NCI-H226 (cell line): ENCODE measurements at places on chromosomes 7 and 10.
A peak's percentile ranks its signal among the peaks of the same experiment; 100 is the strongest.

DNA sequence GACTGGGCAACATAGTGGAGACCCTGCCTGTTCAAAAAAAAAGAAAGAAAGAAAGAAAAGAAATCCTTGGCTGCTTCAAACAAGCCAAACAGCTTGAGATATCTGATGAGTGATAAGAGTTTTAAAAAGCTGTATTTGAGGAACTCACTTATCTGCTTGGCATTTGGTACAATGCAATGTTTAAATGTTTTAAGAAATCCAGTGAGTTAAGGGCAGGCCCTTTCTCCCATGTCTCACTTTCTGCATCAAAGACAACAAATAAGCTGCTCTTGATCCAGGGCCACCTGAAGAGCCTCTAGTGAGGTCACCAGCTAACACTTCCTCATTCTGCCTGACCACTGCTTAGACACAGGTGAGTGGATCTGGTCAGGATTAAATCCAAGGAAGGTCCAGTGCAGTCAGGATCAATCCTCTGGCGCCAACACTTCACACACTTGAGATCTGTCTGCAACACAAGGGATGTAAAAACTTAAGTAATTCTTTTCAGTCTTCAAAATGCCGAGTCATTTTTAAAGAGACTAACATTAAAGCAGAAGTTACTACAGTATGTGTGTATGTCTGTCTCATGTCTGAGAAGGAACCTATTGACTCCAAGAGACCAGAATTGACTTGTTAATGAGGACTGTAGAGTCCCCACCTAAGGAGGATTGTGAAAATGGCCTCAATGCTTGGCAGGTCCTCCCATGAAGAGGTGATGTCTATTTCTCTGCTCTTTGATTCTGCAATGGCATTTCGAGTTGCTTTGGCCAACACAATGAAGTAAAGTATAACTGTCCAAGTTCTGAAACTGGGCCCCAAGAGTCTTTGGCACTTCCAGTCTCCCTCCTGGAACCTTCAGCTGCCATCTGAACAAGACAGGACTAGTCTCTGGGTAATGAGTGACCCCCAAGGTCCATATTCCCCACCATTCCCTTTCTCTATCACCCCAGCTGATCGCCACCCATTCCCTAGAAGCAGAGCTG, 43.1 kb downstream of the CREB3L2 start:
- DNase-seq, result no peak

- peak; percentile 24 for DNase-seq
These were observed 825.9 kb upstream of the IGFBP3 start for GRCh38 chr7:46746695-46747687.

GRCh38 chr10:1538531-1539061, 198.7 kb downstream of the ADARB2 start:
- no peak for DNase-seq

DNA sequence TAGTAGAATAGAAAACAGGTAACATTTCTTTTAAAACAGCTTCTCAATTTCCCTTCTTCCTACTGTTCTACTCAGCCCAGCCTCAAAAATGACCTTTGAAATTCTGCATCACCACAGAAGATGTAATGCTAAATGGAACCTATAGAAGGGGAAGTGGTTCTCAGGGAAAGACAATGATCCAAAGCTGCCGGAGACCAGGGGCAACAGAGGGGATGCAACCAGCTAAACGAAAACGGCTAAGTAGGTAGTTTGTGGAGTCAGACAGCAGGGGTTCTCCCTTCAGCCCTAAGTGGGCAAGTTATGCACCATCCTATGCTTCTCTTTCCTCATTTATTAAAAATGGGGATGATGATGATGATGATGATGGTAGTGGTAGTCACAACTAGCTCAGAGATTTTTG, 214.3 kb downstream of the ELMO1 start:
- no peak for DNase-seq

DNA sequence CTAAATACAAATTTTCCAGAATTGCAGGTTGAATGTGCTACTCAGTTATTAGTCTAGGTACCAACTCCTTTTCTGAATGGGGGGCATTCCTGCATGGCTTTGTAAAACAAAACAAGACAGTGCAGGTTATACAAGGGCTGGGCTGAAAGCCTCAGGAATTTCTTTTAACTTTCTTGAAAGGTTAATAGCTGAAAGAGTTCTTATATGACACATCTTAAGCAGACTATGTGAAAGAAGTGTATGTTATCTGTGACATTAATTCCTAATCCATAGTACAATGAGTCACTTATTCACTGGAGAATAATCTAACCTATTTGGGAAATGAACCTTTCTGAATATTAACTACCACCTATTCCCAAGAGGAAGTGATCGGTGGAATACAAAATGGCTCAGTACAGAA, 115.6 kb upstream of the FAM133B start:
- no peak for DNase-seq

- DNase-seq, result no peak
These were observed 47.7 kb downstream of the EMX2 start for GRCh38 chr10:117590101-117590875.

- DNase-seq, result no peak
These were observed 47.7 kb upstream of the ITGB8 start for GRCh38 chr7:20282959-20283358.

GRCh38 chr7:150974468-150975391, 3.4 kb downstream of the KCNH2 start:
- peak; percentile 61 for DNase-seq

DNA sequence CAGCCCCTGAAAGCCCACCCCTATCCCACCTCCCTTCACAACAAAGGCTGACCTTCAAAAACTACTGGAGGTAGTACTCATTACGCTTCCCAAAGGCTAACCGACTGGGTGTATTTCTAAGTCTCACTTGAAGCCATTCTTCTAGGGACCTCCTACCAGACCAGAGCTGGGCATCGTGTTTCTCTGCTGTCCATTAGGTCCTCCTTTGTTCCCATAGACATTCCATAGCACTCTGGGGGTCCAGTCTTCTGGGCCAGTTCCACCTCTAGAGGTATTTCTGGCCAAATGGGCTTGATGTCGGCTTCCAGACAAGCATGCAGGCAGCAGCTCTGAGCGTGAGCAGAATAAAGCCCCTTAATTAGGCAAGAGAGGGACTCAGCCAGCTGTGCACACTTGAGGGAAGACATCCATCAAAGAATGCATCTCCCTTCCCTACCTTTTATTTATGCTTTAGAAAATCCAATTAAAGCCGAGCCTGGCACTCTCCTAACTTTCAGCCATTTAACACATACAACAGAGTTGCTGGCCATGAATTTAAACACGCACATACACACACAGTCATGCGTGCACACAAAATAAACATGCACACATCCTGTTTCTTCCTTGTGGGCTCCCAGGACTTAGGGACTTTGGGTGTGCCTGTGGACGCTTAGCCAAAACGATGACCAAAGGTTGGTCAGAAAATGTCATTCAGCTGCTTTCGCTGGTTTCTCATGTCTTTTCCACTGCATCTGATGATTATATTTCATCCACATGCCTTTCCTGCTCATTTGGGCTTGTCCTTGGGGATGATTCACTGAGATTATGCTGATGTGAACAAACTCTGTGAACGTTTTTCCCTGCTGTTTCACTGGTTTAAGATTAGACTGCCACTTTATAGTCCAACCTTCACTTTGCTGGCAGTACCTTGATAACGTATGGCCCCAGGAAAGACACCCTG, 362.0 kb upstream of the NFE2L3 start:
- no peak for DNase-seq

DNA sequence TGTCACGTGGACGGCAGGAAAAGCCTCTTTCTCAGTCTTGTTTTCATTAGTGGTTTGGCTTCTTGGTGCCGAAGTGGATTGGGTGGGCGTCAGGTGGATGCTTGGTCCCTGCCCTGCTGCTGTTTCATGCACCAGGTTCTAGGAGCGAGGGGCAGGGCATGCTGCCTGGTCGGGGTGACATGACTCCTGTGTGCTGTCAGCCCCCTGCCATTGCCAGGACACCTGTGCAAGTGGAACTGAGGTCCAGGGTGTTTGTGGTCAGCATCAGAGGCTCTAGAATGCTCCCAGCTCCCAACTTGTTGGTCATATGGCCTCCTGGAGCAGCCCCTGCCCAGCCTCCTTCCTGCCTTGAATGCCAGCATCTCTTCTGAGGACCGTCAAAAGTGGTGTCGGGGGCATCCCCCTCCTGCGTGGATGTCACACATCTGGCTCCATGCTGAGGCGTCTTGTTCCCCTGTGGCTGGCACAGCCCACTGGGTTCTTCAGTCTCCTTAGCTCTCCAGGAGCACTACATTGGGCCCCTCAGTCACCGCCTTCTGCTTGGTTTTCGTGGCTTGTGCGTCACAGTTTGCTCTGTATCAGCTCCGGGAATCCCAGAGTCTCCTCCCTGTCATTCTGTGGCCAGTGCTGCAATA, 24.8 kb downstream of the ADCY1 start:
- no peak for DNase-seq

GRCh38 chr10:72254813-72255568, 18.7 kb upstream of the DDIT4 start:
- peak; percentile 61 for DNase-seq

DNA sequence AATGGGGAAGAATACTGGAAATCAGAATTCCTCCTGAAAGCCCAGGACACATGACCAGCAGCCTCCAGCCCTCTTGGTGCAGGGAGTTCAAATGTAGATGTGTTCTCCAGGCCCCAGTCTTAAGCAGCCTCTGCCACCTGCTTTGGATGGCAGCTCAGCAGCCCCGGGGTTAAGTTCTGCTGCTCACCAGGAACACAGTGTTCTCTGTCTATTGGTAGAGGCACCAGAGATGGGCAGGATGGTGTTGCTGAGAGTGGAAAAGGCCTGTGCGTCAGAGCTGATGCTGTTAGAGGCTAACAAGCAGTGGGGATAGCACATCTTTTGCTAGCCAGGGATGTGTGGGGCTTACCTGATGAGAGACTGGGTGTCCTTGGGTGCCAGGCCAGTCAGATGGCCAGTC, 56.8 kb downstream of the PAX2 start:
- no peak for DNase-seq

GRCh38 chr7:158093156-158093796, 494.3 kb downstream of the PTPRN2 start:
- DNase-seq, result no peak

- DNase-seq, result no peak
These were observed 118.3 kb downstream of the POU6F2 start for GRCh38 chr7:39095875-39096619.

DNA sequence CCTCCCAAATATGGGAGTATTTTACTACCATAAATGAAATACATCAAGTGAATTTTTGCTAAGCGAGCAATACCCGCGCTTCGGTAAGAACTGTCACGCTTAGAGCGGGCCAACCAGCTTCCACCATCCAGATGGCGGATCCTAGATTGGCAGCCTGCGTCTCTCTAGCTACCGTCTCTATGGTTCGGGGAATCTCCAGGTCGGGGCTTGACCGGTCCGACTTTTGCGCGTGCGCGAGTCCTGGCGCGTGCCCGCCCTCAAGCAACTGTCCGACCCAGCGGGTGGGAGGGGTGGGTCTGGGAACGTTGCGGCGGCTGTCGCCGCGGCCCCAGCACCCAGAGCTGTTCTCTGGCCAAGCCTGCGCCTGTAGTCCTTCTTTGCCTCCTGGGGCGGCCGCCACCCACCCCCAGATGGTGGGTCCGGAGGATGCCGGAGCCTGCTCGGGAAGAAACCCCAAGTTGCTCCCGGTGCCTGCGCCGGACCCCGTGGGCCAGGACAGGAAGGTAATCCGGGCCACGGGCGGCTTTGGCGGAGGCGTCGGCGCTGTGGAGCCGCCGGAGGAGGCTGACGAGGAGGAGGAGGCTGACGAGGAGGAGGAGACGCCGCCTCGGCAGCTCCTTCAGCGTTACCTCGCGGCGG, at the start of gene TBC1D12:
TBC1D12 (plus strand) TSS at position 338 of the 639 bp plus-strand sequence; CDS start at position 411, 73 bp downstream.
- peak; percentile 96 for DNase-seq

DNA sequence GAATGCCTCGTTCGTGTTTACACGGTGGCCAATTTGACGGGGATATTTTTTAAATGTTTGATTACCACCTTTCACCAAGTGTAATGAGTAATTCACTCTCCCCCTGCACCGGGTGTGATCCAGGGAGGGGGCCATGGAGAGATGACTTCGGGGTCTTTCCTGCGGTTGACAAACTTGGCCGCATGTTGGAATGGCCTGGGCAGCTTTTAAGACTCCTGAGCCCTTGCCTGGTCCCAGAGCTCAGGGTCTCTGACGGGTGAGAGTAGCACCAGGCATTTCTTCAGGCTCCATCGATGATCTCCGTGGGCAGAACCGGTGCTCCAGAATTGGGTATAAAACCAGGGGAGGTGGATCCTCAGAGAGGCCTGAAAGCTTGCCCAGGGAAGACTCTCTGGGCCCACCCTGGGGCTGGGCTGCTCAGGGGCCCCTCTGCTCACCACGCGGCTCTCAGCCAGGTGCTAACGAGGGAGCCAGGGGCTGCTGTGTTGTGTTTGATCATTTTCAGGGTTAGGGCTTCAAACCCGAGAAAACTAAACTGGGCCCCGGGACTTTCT, 882 bp downstream of the ZNF282 start:
- no peak for DNase-seq

DNA sequence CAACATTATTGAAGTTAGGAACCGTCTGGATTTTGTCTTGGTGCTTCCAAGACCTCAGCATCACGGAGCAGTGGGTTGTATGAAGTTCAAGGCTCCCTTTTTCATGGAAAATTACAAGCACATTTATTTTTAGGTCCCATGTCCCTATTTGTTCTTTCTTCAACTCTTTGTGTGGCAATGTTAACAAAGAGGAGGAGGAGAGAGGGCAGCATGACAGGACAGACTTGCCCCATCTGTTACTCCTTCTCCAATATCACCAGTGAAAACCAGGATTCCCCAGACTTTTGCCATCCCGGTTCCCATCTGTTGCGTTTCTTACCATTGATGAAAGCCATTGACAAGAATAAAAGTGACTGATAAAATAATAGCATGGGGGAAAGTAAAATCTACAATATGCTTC, 28.6 kb downstream of the EEPD1 start:
- no peak for DNase-seq

GRCh38 chr10:127906548-127907377, at the start of gene PTPRE:
Gene PTPRE, plus strand, starts transcription at chr10:127907103. Its CDS starts 133,779 bp downstream, at chr10:128040882.
- peak; percentile 53 for DNase-seq

DNA sequence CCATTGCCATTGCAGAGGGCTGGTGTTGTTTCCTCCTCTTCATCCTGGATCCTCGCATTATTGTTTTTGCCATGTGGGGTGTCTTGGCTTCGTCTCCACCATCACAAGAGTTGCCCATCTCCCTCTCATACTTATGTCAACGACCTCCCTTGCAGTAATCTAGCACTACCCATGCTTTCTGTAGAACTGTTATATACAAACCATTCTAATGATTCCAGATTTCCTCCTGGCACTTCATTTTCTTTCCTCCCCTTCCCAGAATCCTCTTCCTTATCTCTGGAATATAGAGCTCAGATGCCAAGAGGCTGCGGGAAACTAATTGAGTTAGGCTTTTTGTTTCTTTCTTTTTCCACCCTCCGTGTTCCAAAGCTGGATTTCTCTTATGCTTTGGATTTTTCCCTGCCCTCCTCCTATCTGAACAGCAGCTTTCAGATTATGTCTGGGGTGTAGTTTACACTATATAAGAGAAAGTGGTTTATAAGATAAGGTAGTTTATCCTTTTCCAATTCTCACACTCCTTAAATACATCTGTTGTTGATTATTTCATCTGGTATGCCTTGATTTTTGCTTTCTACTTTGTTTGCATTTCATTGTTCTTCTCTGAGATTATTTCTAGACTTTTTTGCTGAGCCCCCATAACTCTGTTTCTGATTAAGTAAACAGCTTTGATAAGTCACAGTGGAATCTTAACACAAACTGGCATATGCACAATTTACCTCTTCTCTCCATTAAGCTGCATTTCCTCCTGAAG, 264.1 kb downstream of the BICC1 start:
- DNase-seq, result peak; percentile 37
